ENCODE measurements at places on chromosomes 6 and 20. TPM values are rescaled to one million over a fixed set of nuclear protein-coding genes. Genes with fewer than 3 reads are reported as not detected.

RAD21L1 gene
- polyA plus RNA-seq, result not detected

LTB gene
- 2.5 TPM for polyA plus RNA-seq

PRL gene
- not detected for polyA plus RNA-seq

LINC00237 gene
- 1.1 TPM for polyA plus RNA-seq

KIAA1755 gene
- polyA plus RNA-seq, result 2.0 TPM

DEFB132 gene
- polyA plus RNA-seq, result not detected

GNMT gene
- polyA plus RNA-seq, result not detected

BNIP5 gene
- polyA plus RNA-seq, result not detected

CDSN gene
- polyA plus RNA-seq, result not detected

DNA sequence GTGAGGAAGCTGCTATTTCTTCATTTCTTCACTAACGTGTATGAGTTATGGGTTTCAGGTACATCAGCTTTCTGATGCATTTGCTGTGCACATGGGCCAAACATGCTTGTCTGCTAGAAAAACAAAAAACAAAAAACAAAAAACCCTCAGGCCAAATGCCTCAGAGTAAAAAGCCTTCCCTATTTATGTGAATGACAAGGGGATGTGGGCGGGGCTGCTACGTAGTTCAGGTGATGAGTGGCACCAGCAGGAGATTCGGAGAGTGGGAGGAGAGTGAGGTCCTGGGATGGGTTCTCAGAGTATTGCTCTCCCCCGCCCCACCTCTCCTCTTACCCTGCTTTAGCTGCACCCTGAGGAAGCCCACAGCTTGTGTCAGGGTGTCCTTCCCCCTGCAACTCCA is 596.8 kb upstream of the JAG1 start:
- no peaks in the 10 kb centered on the region for H3K36me3 ChIP-seq
- DNase-seq, result no peak
- H3K4me1 ChIP-seq, result no peaks in the 10 kb centered on the region
- H3K27ac ChIP-seq, result no peak overlapping the region
- H3K27me3 ChIP-seq, result no peaks in the 10 kb centered on the region
- H3K4me3 ChIP-seq, result no peak overlapping the region

- no peak overlapping the region for H3K27ac ChIP-seq
- H3K4me3 ChIP-seq, result no peak overlapping the region
- H3K36me3 ChIP-seq, result no peaks in the 10 kb centered on the region
These were observed 166.7 kb upstream of the ADGRB3 start for GRCh38 chr6:68468244-68468884.

DNA sequence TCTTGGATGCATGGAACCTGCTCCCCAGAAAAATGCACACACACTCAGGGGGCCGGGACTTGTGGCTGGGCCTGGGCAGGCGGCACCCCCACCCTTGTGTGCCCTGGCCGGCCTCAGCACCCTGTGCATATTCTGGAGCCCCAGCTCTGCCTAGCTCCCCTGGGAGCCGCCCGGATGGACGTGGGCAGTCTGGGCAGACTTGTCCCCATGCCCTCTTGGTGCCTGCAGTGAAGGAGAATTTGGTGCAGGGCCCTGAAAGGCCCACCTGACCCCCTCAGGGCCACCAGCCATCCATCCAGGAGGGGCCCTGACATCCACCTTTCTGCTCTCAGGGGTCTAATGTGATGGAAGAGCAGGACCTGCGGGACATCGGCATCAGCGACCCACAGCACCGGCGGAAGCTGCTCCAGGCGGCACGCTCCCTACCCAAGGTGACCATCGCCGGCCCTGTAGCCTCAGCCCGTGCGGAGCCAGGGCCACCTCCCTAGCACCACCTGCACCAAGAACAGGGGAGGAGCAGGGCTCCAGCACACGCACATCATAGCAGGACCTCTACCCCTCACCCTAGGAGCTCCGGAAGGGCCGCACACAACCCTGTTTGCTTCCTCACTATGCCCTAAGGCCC is 62.8 kb downstream of the TCP11 start:
- peak; percentile 55 for DNase-seq
- no peak overlapping the region for H3K4me3 ChIP-seq
- peaks cover 7% of the 10 kb centered on the region for H3K36me3 ChIP-seq

GRCh38 chr6:158150701-158151100 is 17.4 kb downstream of the SERAC1 start:
- no peaks in the 10 kb centered on the region for H3K4me1 ChIP-seq
- H3K27ac ChIP-seq, result no peak overlapping the region
- H3K36me3 ChIP-seq, result peaks cover 8% of the 10 kb centered on the region
- DNase-seq, result no peak

DNA sequence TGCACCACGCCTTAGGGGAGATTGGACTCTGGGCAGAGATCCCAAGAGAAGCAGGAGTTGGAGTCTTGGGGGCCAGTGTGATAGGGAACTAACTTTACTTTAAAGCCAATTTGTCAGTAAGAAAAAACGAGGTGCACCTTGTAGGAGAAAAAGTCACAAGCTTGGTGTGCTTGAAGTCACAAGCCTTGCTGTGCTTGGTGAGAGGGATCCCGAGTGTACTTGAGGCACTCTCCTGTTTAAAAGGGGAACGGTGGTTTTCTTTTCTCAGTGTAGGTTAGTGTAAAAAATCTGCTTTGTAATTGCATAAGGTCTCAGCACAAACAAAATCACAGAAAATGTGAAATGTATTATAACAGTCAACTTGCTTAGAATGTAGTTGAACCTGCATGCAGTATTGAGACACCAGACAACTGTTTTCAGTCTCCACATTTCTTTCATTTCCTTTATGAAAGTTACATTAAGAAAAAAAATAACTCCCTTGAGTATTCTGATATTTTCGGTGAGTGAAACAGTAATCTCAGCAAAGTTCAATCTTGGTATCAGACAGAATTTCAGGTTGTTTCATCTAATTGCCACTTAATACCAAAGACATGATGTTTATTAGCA is 111.1 kb upstream of the DUSP22 start:
- no peaks in the 10 kb centered on the region for H3K4me1 ChIP-seq
- no peak overlapping the region for H3K27ac ChIP-seq
- no peak for DNase-seq

DNA sequence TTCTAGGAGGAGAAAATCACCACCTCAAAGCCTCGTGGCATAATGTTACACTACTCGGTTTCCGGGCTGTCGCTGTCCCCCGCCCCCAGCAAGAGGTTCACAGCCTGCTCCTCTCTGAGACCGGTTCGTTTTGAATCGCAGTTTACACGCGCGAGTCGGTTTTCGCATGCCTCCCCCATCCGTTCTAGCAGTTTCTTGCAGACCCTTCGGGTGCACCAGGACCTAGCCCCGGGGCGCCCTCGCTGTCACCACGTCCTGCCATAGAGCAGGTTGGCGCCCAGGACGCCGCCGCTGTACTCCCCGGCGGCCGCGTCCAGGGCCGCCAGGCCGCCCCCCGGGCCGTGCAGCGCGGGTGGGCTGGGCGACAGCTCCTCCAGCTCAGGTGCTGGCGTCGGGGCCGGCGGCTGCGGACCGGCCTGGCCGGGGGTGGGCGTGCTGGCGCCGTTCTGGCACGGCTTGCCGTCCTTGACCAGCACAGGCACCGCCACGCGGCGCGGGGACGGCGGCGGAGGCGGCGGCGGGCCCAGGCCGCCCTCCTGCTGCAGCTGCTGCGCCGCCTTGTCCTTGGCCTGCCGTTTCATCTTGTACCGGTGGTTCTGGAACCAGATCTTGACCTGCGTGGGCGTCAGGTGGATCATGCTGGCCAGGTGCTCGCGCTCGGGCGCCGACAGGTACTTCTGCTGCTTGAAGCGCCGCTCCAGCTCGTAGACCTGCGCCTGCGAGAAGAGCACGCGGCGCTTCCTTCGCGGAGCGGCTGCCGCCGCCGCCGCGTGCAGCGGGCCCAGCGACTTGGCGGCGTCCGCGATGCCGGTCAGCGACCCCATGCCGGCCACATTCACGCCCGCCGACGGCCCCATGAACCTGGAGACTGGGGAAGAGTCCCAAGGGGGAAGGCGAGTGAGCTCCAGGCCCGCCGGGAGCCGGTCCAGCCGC is 1.4 kb downstream of the NKX2-4 start:
- H3K27ac ChIP-seq, result no peak overlapping the region
- DNase-seq, result peak; percentile 32
- no peaks in the 10 kb centered on the region for H3K4me1 ChIP-seq
- peak overlapping the region; percentile 16 for H3K4me3 ChIP-seq

GRCh38 chr6:161549977-161550655 is 276.3 kb upstream of the AGPAT4 start:
- no peak overlapping the region for H3K4me3 ChIP-seq
- DNase-seq, result no peak
- H3K36me3 ChIP-seq, result no peaks in the 10 kb centered on the region

GRCh38 chr6:54681987-54682386 is 164.6 kb upstream of the FAM83B start:
- no peak overlapping the region for H3K4me3 ChIP-seq
- H3K4me1 ChIP-seq, result no peaks in the 10 kb centered on the region
- no peak overlapping the region for H3K27ac ChIP-seq
- no peaks in the 10 kb centered on the region for H3K27me3 ChIP-seq
- H3K36me3 ChIP-seq, result no peaks in the 10 kb centered on the region
- DNase-seq, result no peak

GRCh38 chr6:3696525-3697088 is 54.9 kb downstream of the PXDC1 start:
- H3K36me3 ChIP-seq, result no peaks in the 10 kb centered on the region
- DNase-seq, result no peak
- peak overlapping the region; percentile 21 for H3K27ac ChIP-seq
- no peaks in the 10 kb centered on the region for H3K27me3 ChIP-seq
- H3K4me1 ChIP-seq, result no peaks in the 10 kb centered on the region

DNA sequence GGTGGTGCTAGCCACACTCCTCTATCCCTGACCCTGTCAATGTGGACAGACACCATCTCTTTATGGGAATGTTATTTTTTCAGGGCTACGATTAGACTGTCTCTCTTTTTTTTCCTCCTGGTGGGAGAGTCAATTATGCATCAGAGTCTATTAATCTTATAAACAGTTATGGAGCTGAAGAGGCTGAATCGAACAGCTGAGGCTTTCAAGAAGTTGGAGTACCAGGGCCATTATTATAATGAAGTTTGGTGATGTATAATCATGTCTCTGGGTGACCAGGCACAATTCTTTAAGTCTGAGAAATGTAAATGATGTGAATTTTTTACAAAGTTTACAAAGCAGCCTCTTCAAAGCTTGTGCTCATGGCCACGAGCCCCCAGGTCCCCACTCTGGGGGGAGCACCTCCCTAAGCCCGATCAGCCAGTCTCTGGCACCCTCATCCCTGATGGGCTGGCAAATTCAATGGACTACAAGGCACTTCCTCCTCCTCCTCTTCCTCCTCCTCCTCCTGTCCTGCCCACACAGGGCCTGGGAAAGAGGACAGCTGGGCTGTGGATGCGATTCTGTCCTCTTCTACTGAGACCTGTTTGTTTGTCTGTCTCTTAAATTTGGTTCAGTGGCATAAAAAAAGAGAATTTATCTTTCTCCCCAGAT is 43.9 kb upstream of the QKI start:
- no peaks in the 10 kb centered on the region for H3K27me3 ChIP-seq
- no peak overlapping the region for H3K27ac ChIP-seq
- H3K36me3 ChIP-seq, result no peaks in the 10 kb centered on the region
- no peak overlapping the region for H3K4me3 ChIP-seq
- peak; percentile 24 for DNase-seq

DNA sequence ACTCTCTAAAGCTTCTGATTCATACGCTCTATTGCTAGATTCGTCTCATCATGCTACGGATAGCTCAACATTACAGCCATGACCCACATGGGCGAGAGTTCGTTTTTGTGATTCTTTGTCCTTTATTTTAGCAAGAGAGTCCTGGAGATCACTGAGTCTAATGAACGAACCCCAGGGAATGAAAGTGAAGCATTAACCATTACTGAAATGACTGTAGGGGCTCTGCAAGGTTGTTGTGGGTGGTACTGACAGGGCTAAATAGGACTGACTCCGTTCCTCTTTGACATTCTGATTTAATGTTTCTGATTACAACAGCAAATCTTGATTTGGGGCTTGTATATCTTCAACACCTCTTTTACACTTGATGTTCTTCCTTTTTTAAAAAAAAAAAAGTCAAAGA is 13.7 kb upstream of the RTF2 start:
- H3K27me3 ChIP-seq, result no peaks in the 10 kb centered on the region
- DNase-seq, result no peak
- no peak overlapping the region for H3K27ac ChIP-seq
- H3K36me3 ChIP-seq, result no peaks in the 10 kb centered on the region

GRCh38 chr6:118776607-118777549 is 117.1 kb upstream of the ASF1A start:
- H3K4me1 ChIP-seq, result no peaks in the 10 kb centered on the region
- H3K4me3 ChIP-seq, result no peak overlapping the region
- H3K27ac ChIP-seq, result no peak overlapping the region
- no peaks in the 10 kb centered on the region for H3K36me3 ChIP-seq
- no peaks in the 10 kb centered on the region for H3K27me3 ChIP-seq
- no peak for DNase-seq

- H3K27ac ChIP-seq, result no peak overlapping the region
- no peak overlapping the region for H3K4me3 ChIP-seq
- H3K4me1 ChIP-seq, result no peaks in the 10 kb centered on the region
- H3K36me3 ChIP-seq, result no peaks in the 10 kb centered on the region
- DNase-seq, result no peak
These were observed 31.2 kb upstream of the PDE7B start for GRCh38 chr6:135820340-135820739.

- H3K27me3 ChIP-seq, result no peaks in the 10 kb centered on the region
- H3K27ac ChIP-seq, result no peak overlapping the region
- no peaks in the 10 kb centered on the region for H3K36me3 ChIP-seq
- no peak overlapping the region for H3K4me3 ChIP-seq
These were observed 287.3 kb upstream of the FOXQ1 start for GRCh38 chr6:1024587-1024986.
